ENCODE measurements at places on chromosomes 11 and 22.

DNA sequence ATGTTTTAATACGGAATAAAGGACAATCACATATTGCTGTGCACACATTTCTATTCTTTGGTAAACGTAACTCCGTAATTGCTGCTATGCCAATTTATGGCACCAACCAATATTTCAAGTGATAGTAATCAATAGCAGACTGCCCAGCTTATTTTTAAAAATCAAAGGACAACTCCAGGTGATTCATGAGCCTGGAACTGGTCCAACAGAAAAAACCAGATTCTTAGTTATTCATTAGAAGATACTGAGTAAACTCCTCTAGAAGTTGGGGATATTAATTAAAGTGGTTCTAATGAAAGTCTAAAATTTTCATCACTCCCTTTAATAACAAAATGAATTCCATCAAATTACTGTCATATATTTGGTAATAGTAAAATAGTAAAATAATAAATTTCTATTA, 9.4 kb upstream of the OR52H1 start:
- no peak for DNase-seq

DNA sequence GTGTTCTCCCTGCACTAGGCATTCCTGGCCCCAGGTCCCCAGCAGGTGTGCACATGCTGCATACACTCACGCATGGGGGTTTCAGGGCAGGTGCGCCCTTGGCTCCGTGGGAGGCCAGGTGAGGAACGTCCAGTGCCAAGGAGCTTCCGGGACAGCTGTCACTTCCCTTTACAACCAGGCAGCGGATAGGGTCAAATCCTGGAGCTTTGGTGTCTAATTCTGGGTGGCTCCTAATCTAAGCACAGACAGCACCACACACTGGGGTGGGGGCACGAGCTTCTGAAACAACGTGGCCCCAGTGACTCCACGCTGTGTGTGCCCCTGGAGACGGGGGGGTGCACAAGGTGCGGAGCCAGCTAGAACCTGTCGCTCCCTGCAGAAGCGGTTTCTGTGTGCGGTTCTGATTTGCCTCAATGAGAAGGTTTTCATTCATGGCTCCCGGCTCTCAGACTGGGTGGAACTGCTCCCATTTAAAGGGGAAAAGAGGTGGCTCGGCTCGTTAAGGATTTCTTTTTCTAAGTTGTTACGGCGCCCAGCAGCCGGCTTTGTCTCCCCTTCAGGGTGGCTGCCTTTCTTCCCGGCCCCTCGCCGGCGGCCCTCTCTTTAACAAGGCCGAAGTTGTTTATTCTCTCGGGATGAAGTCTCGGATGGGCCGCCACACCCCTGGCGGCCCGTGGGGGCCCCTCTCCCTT, 5.0 kb downstream of the CCND1 start:
- no peak for DNase-seq

GRCh38 chr11:67167719-67168118, 48.7 kb downstream of the KDM2A start:
- DNase-seq, result no peak

DNA sequence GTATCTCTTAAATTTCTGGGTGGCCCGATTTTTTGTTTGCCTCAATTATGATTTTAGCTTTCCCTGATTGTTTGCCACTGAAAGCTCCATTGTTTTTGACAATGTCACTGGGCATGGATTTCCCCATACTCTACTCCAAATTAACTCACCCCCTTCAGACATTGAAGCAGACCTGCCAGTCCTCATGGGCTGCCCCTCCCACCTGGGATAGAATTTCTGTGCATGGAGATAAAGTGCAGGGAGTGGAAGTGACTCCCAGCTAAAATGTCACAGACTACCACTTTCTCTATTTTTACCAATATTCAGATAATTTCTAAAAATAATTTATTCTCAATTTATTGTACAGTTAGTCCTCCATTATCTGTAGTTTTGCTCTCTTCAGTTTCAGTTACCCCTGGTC, 79.1 kb upstream of the CLPB start:
- no peak for DNase-seq

DNA sequence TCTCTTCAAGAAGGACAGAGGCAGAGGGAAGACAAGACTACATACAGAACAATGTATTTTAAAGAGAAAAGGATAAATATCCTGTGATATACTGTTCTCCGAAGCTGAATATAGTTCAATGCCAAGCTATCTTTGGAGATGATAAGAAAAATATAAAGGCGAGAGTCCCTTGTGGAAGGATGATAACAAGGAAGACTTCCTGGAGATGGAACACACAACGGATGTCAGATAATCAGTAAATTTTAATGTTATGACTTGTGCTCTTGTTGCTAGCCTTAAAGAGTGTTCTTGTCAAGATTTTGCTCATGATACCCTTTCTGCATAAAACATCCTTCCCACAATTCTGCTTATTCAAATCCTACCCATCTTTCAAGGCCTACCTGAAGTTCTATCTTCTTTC, 6.8 kb upstream of the CTR9 start:
- no peak for DNase-seq

DNA sequence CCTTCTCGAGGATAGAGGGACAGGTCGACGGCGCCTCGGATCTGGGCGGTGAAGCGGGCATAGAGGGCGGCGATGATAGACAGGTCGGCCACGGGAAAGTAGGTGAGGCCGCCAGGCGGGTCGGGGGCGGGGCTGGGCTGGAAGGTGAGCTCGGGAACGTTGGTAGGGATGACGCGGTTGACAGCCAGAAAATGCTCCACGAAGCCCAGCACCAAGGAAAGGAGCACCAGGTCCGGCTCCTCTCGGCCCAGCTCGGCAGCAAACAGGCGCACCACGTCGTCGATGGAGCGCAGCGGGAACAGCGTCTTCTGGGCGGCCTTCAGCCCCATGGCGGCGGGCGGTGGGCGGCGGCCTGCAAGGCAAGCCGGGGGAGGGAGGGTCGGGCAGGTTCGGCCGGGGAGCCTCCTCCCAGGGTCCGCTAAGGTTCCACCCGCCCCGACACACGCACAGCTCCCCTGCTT, 540 bp downstream of the MEN1 start:
- no peak for DNase-seq

DNA sequence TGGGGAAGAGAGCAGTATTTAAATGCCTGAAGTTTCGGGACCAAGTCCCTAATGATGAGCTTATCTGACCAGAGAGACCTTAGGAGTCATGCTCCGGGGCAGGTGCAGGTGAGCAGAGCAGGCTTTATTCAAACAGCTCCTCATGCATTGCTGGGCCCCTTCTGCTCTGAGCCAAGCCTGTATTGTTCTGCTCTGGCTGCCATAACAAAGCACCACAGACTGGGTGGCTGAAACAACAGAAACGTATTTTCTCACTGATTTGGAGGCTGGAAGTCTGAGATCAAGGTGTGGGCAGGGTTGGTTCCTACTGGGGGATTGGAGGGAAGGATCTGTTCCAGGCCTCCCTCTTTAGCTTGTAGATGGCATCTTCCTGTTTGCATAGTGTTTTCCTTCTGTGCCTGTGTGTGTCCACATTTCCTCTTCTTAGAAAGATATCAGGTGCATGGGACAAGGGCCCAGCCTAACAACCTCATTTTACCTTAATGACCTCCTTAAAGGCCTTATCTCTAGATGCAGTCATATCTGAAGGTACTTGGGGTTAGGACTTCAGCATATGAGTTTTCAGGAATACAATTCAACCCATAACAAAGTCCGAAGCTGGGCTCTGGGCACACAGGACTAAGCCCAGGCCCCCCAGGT, 97.1 kb upstream of the PARVA start:
- DNase-seq, result no peak

- DNase-seq, result no peak
These were observed 519.5 kb upstream of the LRRC4C start for GRCh38 chr11:41978945-41979344.

- no peak for DNase-seq
These were observed 9.2 kb upstream of the TSKU start for GRCh38 chr11:76773921-76774361.

GRCh38 chr22:43273902-43274484, 69.2 kb downstream of the SCUBE1 start:
- DNase-seq, result no peak

DNA sequence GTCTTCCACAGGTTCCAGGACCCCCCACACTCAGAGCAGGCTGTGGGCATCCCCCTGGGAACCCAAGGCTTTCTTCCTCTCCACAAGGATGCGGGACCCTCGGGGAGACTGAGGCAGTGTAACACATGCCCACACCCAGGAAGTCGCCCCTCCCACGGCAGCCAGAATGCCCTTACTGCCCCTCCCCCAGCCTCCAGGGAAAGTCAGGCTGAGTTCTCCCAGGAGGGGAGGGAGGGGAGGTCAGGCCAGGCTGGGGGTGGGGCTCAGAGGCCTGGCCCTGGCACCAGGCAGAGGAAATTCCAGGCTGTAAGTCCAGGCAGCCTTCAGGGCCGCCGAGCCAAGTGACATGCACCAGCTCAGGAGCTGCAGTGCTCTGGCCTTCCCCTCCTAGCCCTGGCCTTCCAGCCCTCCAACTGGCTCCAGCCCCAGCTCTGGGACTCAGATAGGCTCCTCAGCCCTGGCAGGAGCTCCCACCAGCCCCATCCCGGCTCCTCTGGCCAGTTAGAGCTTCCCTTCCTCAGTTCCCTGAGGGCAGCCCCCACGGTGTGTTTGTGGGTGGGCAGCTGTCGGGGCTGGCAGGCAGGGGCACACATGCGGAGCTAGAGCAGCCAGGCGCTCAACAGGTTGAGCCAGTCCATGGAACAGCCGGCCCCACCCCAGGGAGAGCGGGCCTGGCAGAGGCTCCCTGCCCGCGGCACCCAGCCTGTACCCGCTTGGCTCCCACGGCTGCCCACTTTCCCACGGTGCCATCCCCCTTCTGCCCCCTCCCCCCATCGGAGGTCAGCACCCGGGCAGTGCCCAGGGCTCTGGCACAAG, 3.6 kb downstream of the BCL9L start:
- no peak for DNase-seq

- DNase-seq, result no peak
These were observed 46.7 kb upstream of the PARVG start for GRCh38 chr22:44133901-44134571.

GRCh38 chr11:8809241-8809938, 101.6 kb upstream of the AKIP1 start:
- no peak for DNase-seq

DNA sequence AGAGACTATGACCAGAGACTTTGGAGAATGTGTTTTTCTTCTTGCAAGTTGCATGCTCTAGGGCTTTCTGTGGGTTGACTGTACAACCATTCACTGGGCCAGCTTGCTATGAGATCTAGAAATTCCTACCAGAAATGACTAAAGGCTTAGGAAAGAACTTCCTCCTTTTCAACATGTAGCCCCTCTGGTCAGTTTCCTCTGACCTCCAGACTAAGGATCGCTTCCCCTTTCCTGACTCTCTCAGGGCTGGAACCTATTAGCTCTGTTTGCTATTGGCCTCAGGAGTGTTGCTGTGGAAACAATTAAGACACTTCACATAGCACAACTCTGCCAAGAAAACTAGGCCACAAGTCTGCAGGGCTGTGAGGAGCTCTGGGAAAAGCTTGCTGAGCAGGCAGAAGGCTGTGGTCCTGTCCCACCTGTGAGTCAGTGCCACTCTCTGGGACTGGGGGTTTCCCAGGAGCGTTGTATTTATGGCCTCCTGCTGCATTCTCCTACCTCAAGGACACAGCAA, 10.7 kb downstream of the CRY2 start:
- no peak for DNase-seq

DNA sequence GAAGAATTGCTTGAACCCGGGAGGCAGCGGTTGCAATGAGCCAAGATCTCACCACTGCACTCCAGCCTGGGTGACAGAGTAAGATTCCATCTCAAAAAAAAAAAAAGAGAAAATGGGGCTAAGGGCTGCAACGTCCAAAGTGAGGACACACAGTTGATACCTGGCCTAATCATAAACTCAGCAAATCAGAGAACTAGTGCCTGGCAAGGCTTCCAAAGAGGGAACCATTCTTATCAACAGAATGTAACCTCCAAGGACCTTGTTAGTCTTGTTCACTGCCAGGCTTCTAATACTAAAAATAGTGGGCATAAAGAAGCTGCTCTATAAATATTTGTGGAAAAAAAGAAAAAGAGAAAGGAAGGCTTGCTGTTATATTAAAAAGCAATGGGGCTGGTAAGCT, 42.3 kb downstream of the FAM168A start:
- DNase-seq, result no peak

- DNase-seq, result peak; percentile 13
These were observed 499 bp downstream of the DLAT start for GRCh38 chr11:112025707-112026106.

DNA sequence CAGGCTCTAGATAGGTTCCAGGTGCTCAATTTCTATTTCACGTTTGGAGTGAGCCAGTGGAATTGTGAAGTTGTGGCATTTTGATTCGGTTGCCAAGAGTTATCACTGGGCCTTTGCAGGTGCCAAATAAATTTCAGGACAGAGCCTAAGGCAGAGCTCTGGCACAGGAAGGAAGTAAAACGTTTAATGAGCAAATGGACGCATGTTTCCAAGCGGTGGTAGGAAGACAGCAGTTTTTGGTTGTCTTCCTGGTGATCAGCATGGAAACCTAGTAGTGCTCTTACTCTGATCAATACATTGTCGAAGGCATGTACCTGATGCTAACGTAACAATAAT, 452 bp downstream of the BIRC3 start:
- no peak for DNase-seq

GRCh38 chr11:95360377-95361075, 129.5 kb upstream of the SESN3 start:
- DNase-seq, result no peak

- DNase-seq, result no peak
These were observed 26.8 kb downstream of the CLMP start for GRCh38 chr11:123168241-123168640.

- DNase-seq, result no peak
These were observed 21.3 kb downstream of the MYO18B start for GRCh38 chr22:25763239-25763777.

DNA sequence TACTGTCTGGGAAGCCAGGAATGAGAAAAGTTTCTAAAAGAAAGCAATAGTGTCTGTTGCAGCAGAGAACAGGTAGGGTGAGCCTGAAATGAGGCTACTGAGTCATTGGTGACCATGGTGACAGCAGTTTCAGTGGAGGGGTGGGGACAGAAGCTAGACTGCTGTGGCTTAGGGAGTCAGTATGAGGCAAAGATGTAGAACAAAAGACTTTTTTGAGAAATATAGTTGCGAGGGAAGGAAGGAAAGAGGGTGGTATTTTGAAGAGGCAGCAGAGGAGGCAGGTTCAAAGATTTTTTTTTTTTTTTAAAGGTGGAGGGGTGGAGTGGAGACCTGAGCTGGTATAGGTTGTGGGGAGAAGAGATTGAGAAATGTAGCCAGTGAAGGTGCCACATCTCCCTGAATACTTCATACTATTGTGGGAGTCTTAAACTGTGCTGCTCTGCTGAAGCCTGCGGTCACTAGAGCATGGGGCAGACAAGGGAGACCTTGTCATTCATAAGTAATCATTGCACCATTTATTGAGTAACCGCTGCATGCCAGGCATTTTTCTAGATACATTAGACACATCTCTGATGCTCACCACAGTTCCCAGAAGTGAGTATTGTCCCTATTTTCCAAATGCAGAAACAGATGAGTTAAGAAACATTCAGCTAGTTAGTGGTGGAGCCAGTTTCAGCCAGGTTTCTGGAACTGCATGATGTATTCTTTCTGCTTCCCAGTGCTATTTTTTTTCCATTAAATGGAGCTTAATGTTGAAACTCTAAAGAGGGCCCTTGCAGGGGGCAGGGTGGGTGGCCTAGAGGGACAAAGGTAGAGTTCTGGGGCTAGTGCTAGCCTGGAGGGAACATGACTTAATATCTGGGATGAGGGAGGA, 49.9 kb downstream of the STIM1 start:
- no peak for DNase-seq

Measured in left kidney (tissue), 8 donors.